CD8-positive, alpha-beta memory T cell (primary cell): ENCODE measurements at places on chromosomes 11 and 22.

GRCh38 chr11:61599968-61600710 lies 19.3 kb upstream of the SYT7 start:
- no peak for DNase-seq

GRCh38 chr11:57339328-57339727 lies 1.2 kb downstream of the P2RX3 start:
- DNase-seq, result no peak

GRCh38 chr22:45693835-45694234 lies 22.2 kb downstream of the ATXN10 start:
- no peak for DNase-seq

GRCh38 chr11:19565639-19566038 lies 147.0 kb upstream of the NAV2 start:
- DNase-seq, result no peak

DNA sequence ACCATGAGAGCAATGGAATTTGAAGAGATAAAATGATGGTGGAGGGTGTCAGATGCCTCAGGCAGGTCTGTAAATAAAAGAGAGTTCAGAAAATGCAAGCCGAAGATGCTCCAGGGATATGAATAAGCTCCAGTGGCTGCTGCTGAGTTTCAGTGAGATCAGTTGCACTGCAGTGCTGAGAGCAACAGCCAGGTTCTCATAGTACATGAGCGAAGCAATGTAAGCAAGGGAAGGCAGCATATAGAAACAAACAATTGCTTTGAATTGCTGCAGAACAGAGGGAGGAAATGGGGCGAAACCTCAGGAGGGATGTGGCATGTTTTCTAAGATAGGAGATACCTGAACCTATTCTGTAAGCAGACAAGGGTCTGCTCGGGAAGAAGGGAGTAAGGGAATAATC lies 369.5 kb downstream of the AASDHPPT start:
- DNase-seq, result no peak

DNA sequence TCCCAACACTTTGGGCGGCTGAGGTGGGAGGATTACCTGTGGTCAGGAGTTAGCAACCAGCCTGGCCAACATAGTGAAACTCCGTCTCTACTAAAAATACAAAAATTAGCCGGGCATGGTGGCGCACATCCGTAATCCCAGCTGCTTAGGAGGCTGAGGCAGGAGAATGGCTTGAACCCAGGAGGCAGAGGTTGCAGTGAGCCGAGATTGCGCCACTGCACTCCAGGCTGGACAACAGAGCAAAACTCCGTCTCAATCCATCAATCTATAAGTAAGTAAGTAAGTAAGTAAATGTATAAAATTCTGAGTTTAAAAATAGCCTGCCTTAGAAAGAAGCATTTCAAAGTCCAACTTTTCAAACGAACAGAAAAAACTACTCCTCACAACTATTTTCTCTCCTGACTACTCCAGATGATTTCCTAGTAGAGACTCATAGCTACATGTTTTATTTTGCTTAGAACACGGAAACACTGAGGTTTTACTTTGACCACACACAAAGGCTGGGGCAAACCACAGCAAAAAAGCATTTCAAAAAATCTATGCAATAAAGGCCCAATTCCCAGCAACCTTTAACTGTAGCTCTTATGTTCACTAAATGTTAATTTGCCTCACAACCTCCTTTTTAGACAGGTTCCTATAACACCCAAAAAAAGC lies 16.3 kb downstream of the SPTY2D1 start:
- DNase-seq, result peak; percentile 21

GRCh38 chr11:30406978-30407762 lies 84.3 kb downstream of the ARL14EP start:
- no peak for DNase-seq

DNA sequence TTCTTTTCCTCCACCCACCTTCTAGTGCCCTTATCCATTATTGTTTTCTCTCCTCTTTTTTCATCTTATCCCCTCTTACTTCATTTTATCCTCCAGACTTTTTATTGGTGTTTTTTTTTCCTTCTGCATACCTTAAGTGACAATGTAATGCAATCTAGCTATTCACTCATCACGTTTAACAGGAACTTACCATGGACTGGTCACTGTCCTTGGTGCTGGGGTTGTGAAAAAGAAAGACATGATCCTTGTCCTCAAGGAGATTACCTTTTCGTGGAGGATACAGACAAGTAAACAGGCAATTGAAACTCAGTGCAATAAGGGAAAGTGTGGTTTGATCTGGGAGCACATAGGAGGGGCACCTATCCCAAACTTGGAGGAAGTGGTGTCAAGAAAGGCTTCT lies 20.7 kb downstream of the SYT9 start:
- no peak for DNase-seq

DNA sequence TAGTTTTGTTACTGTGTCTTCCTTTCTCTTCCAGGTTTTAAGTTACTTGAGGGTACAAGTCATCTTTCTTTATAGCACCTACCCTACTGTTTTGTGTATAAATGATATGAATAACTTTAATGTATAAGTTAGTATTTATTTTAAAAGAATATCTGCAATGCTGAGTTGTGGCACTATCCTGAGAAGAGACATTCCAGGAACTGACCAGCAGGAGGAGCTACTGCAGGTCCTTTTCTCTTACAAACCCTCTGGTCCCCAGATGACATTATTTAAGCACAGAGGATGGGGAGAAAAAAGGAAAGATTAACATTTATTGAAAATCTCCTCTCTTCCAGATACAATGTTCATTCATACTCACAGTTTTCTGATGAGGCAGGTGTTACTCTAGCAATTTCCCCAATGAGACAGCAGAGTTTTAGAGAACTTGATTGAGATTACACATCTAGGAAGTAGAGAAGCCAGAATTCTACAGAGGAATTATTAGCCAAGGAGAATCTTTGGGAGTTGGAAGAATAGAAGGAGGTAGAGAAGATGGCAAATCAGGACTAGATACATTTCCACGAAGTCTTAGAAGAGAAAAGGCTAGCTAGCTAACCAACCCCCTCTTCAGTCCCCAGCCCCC lies 541.2 kb upstream of the API5 start:
- DNase-seq, result no peak
